ENCODE measurements at places on chromosomes 7 and 10.

- no peak for DNase-seq
Observed at GRCh38 chr10:25972631-25973030, 38.6 kb downstream of the MYO3A start.

DNA sequence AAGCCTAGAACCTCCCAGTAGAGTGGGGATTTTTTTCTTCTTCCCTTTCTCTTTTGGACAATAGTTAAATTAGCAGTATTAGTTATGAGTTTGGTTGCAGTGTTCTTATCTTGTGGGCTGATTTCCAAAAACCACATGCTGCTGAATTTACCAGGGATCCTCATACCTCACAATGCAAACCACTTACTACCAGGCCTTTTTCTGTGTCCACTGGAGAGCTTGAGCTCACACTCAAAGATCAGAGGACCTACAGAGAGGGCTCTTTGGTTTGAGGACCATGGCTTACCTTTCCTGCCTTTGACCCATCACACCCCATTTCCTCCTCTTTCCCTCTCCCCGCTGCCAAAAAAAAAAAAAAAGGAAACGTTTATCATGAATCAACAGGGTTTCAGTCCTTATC, 5.4 kb downstream of the OPN1SW start:
- DNase-seq, result no peak

- DNase-seq, result no peak
Observed at GRCh38 chr7:10211861-10212260, 761.8 kb upstream of the PHF14 start.

- DNase-seq, result no peak
Observed at GRCh38 chr7:132708470-132708869, 132.2 kb upstream of the PLXNA4 start.

- no peak for DNase-seq
Observed at GRCh38 chr10:125060026-125060425, 100.3 kb downstream of the CTBP2 start.

DNA sequence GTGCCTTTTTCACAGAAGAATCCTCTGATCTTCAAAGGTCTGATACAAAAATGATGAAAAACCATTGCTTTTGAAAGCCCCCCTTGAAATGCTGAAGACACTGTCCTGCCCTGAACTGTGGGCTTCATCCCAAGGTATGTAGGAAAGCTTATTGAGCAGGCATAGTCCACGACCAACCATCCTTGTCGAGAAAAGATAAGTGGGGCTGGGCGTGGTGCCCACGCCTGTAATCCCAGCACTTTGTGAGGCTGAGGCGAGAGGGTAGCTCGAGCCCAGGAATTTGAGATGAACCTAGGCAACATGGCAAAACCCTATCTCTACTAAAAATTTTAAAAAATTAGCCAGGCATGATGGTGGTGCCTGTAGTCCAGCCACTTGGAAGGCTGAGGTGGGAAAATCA, 25.6 kb downstream of the TACR2 start:
- no peak for DNase-seq

DNA sequence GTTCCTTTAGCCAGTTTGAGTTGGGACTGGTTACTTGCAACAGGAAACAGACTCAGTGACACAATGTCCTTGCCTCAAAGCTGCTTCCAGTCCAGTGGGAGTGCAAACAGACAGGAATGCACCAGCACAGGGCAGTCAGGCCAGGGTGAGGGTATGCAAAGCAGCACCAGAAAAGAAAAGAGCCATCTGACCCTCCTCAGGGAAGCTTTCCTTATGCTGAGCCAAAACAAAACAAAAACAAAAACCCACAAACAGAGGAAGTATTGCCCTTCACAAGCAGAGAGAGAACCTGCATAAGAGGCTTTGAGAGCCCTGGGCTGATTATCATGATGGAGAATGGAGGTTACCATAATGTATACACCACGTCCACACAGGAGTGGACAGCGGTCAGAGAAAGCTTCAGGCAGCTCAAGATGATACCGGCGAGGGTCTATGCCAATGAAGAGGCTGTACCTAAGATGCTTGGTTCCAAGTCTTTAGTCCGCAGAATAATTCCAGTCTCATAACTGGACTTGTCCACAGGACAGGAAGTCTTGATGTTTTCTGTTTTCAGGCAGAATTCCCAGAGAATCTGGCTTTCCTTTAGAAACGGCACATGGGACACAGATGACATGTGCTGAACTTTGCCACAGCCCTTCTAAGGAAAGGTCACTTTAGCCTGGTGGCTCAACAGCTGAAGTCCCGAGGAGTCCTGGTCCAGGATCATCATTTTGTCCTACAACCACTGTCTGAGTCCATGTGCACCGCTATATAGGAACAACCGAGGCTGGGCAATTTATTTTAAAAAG, 263.3 kb downstream of the TNS3 start:
- DNase-seq, result no peak

GRCh38 chr7:33185786-33186185, 56.4 kb downstream of the BBS9 start:
- no peak for DNase-seq

- DNase-seq, result no peak
Observed at GRCh38 chr10:118255355-118255754, 86.8 kb downstream of the FAM204A start.

GRCh38 chr10:76049581-76050290, 618.3 kb downstream of the LRMDA start:
- no peak for DNase-seq

DNA sequence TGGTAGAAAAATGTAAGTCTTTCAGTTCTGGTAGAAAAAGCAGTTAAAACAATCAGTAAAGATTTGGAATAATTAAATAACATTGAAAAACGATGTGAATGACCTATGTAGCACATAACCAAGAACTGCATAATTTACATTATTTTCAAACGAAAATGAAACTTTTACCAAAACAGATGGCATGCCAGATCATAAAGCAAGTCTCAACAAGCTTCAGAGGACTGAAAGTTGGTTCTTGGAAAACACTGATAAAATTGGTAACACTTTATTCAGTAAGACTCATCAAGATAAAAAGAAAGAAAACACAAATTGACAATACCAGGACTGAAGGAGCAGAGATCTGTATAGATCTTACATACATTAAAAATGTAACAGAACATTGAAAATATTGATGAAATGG, 92.8 kb downstream of the VIPR2 start:
- no peak for DNase-seq

DNA sequence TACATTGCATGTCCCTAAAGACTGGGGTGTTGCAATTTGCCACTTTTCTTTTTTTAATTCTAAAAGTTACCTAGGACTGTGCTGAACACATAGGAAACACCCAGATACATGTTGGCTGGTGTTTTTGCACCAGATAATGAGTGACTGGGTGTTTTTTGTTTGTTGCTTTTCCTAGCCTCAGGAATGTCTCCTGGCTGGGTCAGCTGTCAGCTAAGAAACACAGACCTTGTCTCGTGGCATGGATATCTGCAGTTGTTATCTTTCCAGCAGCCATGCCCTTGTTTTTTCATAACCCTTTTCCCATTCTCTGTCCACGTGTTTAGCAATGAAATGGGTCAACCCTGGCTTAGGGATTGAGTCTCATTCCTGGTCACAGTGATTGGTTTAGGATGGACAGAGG, 433.9 kb upstream of the ZMIZ1 start:
- DNase-seq, result no peak

- DNase-seq, result no peak
Observed at GRCh38 chr7:39252916-39253315, 275.2 kb downstream of the POU6F2 start.

GRCh38 chr7:85186521-85187241, at the start of gene SEMA3D:
TSS of gene SEMA3D (minus strand) at chr7:85187056. CDS start at chr7:85121891, 65,165 bp downstream.
- DNase-seq, result no peak

DNA sequence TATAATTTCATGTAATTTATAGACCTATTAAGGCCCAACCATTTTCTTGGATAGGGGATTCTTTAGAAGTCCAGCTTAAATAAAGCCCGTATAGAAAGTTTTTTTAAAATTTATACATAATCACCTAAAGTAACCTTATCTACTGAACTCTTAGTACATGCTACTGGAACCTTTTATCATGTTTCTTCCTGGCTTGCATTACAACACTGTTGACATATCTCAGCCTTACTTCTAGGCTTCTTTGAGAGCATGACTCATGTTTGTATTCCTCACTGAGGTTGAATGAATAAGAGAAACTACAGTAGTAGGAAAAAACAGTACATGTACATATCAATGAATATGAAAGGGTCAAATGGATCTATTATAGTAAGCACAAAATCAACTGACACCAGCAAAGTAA, 8.2 kb upstream of the MAGI2 start:
- no peak for DNase-seq

GRCh38 chr7:77917500-77918262, 119.1 kb downstream of the PHTF2 start:
- DNase-seq, result no peak

DNA sequence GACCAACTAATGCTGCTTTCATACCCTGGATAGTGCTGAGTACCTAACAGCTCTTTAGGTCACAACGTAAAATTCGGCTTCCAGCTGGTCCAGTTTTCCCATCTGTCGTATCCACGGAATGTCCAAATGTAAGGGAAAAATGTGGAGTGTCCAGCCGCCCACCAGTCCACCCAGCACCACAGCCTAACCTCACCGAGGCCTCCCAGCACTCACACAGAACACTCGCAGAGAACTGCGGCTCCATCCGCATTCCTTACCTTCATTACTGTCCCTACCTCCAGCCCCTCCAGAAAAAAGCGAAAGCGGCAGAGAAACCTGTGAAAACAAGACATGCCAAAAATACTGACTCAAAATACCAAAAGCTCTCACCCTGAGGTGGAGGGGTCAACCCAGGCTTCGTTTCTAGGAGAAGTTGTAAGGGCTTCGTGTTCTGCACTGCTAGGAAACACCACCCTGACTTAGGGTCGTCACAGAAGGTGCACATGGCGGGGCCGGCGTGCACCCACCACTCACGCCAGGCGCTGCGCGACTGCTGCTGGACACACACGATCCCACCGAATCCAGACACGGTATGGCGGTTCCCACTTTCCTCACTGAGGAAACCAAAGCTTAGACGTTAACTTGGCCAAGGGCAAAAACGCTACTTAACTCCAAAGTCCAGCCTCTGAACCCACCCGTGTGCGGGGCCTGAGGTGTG, 73.9 kb downstream of the AMZ1 start:
- no peak for DNase-seq

- no peak for DNase-seq
Observed at GRCh38 chr7:13560441-13560840, 429.0 kb downstream of the ETV1 start.

Measured in activated T-helper 9 cell treated with anti-CD3 and anti-CD28 coated beads, Interleukin-2, amount 50 U/mL, for 16 hours (primary cell).